Trophoblast cell (in vitro differentiated cells and primary cell): ENCODE measurements at places on chromosomes 2 and 18.

DNA sequence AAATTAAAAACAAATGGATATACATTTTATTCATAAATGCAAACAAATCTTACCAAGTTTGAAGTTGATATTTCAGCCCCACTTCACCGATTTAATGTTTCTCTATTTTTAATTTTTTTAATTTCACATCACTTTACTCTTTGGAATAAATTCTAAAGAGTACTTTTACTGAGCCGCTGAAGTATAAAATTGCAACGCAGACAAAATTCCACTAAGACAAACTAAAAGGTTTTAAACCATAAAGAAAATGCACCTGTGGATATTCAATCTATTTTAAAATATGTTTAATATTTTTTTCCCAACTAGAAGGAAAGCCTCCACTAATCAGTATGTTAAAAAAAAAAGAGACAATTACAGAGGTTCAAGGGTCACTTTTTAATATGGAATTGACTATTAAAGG, 1073.9 kb upstream of the CRIM1 start:
- no peak for DNase-seq

DNA sequence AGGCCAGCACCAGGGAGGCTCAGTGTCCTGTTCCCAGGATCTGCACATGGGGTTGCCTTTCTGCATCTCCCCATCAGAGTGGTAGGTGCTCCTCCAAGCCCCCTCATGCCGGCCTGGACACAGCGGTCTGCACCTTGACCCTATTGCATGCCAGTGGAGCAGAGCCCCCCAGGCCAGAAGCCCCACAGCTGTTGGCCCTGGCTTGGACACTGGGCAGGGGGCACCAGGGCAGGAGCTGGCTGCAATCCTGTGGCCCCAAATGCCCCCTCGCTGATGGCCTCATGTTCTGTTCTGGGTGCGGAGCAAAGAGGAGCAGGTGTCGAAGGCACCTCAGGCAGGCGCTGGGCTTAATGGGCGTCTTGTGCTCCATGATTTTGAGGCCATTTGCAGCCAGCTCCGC, 62.7 kb downstream of the CCDC74A start:
- no peak for DNase-seq

DNA sequence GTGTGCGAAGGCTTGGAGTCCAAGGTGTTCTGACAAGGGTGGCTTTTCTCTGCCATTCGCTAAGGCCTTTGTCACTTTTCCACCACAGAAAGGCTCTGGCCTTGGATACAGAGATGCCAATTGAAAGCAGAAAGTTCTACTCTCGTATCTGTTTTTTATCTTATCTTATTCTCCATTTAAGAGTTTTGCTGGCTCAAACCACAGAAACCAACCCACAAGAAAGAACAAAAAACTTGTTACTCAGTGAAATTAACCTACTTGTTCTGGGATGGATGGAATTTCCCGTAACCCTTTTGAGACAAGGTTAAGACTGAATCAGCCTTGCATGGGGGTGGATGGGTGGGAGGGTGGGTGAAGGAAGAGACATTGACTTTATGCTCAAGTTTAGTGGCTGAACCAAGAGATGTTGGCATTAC, 221.7 kb downstream of the CDH20 start:
- DNase-seq, result no peak

DNA sequence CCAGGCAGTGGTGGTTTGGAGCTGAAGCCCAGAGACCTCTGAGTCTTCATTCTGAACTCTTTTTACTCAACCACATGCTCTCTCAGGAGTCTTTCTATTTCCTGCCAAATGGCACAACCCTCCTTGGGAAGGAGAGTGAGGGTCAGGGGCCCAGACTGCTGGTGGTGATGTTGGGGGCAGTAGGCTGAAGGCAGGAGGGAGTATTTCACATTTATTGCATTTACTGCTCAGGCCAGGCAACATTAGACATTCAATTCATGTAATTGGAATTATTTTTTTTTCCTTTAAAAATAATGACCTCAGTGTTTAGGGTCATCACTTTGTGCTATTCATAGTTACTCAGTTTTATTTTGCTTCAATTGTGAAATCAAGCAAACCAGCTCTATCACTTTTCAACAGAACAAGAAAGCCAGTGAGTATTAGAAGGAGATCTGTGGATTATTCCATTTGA, 311.3 kb upstream of the NT5C1B start:
- DNase-seq, result no peak

DNA sequence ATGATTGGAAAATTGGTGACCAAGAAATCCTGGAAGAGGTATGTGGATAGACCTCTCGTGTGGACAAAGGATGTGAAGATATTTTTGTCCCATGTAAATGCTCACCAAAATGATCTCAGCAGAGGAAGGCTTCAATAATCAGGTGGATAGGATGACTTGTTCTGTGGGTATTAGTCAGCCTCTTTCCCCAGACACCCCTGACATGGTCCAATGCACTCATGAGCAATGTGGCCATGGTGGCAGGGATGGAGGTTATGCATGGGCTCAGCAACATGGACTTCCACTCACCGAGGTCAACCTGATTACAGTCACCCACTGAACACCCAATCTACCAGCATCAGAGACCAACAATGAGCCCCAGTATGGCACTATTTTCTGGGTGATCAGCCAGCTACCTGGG, 20.2 kb downstream of the CHRNA1 start:
- DNase-seq, result no peak

DNA sequence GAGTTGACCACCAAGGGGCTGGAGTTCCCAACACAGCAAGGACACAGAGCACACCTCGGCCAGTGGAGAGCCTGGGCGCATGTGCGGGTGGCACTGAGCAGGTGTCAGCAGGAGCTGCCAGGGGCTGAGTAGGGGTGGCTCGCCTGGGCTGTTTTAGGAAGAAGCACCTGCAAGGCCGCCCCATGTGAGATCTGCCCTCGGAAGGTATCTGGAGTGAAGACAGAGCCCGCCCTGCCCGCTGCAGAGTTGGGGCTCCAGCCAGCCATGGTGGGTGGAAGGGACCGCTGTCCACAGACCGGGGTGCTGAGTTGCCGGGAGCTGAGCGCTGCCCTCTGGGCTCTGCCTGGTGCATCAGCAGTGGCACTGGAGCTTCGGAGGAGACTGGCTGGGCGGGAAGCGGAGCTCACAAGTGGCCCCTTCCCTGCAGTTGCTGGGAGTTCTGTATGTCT, 35.2 kb downstream of the MTERF4 start:
- DNase-seq, result no peak

DNA sequence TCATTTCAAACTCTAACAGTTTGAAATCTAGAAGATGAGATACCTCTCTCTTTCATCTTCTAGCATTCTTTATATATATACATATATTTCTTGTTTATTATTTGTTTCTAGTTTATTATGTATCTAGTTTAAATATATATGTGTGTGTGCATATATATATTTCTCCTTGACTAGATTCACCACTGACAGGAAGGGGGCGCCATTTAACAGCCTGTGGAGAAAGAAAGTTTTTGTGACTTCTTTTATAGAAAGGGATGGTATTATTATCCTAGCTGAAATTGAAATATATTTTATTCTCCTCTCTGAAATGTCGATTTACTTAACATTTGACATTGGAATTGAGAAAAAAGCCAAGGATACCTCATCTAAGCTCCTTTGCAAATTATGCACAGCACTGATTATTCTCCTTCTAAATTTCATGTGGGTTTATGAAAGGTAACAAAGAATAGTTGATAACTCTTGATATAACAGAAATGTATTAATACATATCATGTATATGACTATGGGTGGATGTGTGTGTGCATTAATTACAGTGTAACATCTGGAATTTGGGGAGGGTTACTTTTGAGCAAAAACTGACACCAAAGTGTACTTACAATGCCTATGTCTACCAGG, 160.7 kb upstream of the NT5C1B start:
- peak; percentile 34 for DNase-seq

DNA sequence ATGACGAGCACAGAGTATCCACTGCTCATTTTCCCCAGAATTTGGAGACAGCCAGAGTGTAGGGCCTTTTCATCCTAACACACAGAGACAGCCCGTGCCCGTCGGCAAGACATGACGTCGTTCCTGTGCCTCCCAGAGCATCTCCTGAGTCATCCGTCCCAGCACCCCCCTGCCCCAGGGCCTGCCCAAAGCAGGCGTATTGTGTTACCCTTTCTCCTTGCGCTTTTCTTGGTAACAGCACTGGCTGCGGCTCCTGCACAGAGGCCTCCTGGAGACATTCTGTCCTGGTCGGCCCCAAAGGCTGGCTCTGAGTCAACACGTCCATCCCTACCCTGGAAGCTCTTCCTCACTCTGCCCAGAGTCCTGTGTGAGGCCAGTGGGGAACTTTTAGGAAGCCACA, 217.1 kb downstream of the KLHL29 start:
- peak; percentile 97 for DNase-seq

DNA sequence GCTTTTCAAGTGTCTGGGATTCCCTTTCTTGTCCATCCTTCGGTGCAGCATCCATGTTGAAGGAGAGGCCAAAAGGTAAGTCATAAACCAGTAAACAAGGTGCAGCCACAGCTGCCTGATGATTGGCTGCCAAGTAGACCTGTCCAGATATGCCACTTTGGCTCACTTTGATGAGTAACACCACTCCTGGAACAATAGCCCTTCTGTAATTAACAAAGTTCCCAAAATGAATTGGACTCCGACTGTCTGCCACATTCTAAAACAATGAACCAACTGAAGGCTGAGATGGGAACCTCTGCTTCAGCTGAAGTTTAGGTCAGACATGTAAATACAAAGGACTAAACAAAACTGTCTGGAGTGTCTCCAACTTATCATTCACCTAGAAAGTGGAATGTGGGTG, 82.2 kb upstream of the LGALSL start:
- no peak for DNase-seq

DNA sequence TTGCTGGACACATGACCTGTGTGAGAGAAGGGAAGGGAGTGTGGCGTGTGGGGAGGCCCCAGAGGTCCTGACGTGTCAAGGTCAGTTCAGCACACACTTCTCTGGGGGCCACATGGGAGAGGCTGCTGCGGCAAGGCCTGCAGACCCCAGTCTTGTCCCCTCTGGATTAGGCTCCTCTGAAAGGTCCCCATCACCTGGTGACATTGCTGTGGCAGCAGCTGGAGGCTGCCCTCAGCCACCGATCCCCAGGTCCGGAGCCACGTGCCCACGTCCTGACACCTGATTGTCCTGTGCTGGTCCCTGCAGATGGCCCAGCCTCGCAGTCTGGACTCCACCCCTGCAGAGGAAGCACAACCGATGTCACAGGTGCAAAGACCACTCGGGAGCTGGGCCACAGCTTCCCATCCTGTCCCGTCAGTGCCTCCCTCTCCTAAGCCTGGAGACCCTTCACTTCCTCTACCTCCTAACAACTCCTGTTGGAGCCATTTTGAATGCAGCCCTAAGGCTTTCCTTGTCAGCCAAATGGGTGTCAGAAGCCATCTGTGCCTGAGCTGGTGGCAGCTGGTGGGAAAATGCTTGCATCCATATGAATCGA, 12.7 kb downstream of the TMEM177 start:
- no peak for DNase-seq

GRCh38 chr2:238322001-238322411, 1.7 kb downstream of the TRAF3IP1 start:
- DNase-seq, result no peak

- DNase-seq, result no peak
Measured at GRCh38 chr2:73043929-73044832, 27.3 kb downstream of the SFXN5 start.

GRCh38 chr2:65485839-65486238, 53.4 kb upstream of the SPRED2 start:
- DNase-seq, result no peak

GRCh38 chr2:128722489-128722888, 403.8 kb upstream of the HS6ST1 start:
- no peak for DNase-seq

GRCh38 chr2:138620431-138620830, 118.9 kb downstream of the SPOPL start:
- no peak for DNase-seq

- DNase-seq, result no peak
Measured at GRCh38 chr2:151491496-151491895, 81.8 kb downstream of the RIF1 start.

GRCh38 chr2:215784371-215784783, 229.0 kb downstream of the MREG start:
- DNase-seq, result peak; percentile 39

- DNase-seq, result no peak
Measured at GRCh38 chr2:220783671-220784070, 788.4 kb downstream of the EPHA4 start.

DNA sequence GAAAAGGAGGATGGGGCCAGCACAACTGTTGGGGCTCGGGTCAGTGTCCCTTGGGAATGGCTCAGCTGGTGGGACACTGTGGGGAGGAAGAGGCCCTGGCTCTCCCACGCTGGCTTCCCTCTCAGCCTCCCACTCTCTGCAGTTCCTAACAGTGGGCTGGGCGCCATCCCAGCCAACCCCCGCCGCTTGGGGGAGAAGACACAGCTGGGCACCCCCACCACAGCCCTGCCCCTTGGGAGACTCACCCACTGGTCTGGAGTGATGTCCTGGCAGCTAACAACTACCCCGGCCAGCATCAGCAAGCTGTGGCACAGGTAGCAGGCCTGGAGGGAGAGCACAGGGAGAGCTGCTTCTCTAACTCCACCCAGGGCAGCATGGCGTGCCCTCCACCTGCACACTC, 8.3 kb upstream of the SEMA4C start:
- DNase-seq, result no peak

DNA sequence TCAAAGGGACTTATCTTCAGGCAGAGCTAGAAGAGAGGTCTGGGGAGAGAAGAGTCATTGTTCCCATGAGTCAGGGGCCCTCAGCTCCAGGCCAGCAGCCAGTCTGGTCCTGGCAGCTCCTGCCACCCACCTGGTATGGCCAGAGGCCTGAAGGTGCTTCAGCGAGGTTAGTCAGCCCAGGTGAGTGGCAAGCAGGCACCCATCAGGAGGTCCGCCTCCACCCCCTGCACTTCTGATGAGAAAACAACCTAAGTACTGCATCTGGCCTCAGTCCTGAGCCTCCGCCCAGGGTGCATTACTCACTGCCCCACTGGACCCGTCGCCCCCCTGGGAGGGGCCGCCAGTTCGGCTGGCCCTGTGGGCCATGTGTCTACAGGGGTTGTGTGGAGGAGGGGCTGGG, 130.2 kb downstream of the INHBB start:
- no peak for DNase-seq

- no peak for DNase-seq
Measured at GRCh38 chr18:11494107-11494506, 115.3 kb upstream of the SLC35G4 start.

- DNase-seq, result peak; percentile 43
Measured at GRCh38 chr2:152611458-152612231, 105.6 kb downstream of the PRPF40A start.

DNA sequence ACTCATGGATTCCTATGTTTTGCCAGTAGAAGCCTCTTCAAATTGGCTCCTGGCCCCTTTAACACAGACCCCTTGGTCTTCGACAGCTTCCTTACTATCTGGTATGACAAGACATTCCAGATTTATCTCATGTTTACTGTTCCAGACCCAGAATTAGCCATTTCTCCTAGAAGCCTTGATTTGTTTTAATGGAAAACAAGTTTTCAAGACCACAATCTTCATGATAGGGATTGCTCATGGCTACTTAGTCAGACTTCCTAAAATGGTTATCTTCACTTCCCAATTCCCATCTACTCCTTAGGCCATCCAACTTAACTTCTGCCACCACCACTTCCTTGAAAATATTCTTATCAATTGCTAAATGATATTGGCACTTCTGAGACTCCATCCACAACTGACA, 63.2 kb downstream of the TTC32 start:
- no peak for DNase-seq
